ENCODE measurements at places on chromosomes 3 and 15.

GRCh38 chr3:5861151-5861550 lies 673.6 kb downstream of the EDEM1 start:
- no peak for DNase-seq

GRCh38 chr15:78909791-78910228 lies 35.0 kb downstream of the CTSH start:
- peak; percentile 22 for DNase-seq

GRCh38 chr3:4819746-4820145 lies 159.5 kb upstream of the BHLHE40 start:
- DNase-seq: no peak

DNA sequence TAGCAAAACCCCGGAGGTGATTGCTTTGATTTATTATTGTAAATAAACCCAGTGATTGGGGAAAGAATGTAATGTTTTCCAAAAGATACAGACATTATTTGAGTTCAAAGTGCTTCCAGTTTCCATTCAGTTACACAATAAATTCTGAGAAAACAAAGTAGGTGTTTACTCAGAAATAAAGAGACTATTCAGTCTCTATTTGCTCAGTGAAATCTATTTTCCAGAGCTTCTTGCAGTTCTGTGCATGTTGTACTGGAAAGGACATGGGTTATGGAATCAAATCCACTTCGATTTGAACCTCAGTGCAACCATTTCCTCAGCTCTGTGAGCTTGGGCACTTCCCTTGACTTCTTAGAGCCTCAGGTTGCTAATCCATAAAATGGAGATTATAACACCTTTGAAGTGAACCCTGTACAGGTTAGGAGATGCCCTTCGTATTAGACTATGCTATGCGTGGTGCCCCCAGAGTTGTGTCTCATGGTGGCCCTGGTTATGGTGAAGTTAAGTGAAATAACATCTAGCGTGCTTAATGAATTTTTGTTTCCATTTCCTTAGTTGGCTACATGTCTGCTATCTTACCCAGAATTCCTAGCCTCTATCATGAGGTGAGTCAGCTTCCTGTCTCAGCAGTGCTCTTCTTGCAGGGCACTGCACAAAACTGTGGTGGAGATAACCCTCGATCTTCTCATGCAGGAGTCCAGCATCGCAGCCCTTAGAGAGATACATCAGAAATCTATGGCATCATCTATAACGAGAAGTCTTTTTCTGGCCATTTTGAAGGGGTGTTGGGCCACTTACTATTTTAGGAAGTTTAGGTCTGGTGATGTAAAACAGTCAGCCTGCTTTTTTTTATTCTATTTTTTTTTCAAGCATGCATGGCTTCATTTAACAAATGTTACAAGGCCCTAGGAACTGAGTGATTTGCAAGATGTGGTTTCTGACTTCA lies 97.7 kb downstream of the RPL39L start:
- DNase-seq: peak; percentile 65

GRCh38 chr15:90423801-90424319 lies 35.8 kb downstream of the IQGAP1 start:
- no peak for DNase-seq

DNA sequence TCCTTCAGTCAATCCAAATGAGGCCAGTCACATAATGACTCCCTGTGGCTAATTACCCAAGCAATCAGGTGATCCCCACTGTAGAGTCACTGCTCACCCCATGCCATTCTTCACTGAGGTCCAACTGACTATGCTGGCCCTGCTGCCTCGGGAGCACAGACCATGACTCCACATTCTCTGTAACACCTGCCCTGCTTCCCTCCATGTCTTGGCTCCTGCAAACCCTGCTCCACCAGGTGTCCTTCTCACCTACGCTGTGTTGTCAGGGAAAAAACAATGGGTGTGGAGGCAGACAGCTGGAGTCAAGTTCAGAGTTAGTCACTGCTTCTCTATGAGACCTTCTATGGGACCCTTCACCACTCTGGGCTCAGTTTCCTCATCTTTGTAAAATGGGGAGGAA lies 6.1 kb upstream of the SFMBT1 start:
- no peak for DNase-seq

DNA sequence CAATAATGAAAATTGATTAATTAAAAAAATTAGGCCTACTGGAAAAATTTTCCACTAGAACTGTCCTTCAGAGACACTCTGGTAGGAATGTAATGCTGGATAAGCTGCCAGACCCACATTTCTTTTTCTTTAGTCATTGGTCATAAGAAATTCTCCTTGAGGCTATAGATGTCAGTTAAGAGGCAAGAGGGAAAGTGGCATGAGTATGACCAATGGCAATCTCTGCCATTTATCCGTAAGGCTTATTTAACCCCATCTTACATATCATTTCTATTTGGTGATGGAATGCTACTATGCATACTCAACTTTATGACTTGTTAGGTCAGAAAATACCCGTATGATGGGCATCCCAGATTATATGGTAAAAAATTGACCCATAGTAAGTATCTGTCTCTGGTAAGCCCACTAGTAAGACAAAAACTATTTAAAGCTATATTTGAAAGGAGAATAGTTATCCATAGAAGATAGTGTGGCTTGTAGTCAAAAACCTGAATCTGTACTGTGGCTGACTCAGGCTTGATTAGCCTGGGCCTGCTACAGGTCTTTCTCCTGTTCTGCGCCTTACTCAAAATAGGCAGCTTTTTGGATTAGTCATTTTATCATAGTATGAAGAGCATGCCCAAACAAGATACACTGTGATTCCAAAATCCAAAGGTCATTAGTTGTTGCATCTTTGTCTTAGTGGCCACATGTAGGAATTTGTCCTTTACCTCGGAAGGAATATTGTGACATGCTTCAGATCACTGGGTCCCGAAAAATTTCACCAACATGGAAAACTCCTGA lies 314.7 kb downstream of the PYDC2 start:
- DNase-seq: no peak

DNA sequence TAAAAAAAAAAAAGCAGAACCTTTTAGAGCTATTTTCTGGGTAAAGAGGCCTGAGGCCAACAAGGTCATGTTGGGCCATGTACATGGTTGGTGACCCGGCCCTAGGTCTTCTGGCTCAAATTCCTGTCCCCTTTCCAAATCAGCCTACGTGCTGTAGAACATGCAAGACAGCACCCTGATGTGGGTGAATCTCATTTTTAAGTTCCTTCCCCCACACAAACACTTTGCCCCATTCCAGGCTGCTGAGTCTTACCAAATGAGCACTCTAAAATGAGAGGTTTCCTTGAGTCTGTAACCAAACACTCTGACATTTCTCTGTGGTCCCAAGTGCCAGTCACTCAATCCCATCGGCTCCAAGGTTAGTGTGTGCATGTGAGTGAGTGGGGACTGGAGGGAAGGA lies 9.4 kb downstream of the BCL6 start:
- DNase-seq: no peak

DNA sequence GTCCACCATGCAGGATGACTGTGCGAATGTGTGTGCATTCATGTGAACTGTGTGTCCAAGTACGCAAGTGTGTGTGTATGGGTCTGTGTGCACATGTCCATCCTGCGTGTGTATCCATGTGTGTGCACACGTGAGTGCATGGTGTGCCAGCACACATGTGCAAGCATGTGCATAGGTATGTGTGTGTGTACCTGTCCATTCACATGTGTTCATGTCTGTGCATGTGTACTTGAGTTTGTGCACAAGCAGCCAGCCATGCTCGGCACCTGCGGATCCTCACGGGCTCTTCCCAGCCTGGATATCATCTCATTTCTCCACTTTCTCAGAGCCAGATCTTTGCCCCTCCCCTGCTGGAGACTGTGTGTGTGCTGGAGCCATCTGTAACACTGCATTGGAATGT lies 18.7 kb upstream of the PLXNA1 start:
- DNase-seq: no peak
